Activated CD8-positive, alpha-beta memory T cell treated with anti-CD3 and anti-CD28 coated beads, Interleukin-2, amount 10 ng/mL, durations not matched to agents 7 days and 5 days (primary cell): ENCODE measurements at places on chromosomes 3 and 15. TPM values are rescaled to one million over a fixed set of nuclear protein-coding genes. Genes with fewer than 3 reads are reported as not detected.

The SLC15A2 gene
- total RNA-seq = 4.8 TPM

The GCSAM gene
- total RNA-seq = 9.5 TPM

The PIK3CB gene
- 7.1 TPM for total RNA-seq

The TRIM42 gene
- not detected for total RNA-seq

The CCDC39 gene
- total RNA-seq = not detected

The CPN2 gene
- not detected for total RNA-seq

The C2CD4B gene
- total RNA-seq = 0.23 TPM

The DUOXA2 gene
- not detected for total RNA-seq

The LIPH gene
- not detected for total RNA-seq

The CLSTN2 gene
- not detected for total RNA-seq

The SLC12A1 gene
- total RNA-seq = not detected

The PATL2 gene
- 38.4 TPM for total RNA-seq

The LRTM1 gene
- total RNA-seq = not detected

The NANOGP8 gene
- total RNA-seq = not detected

The PAQR9 gene
- total RNA-seq = not detected

The CPNE9 gene
- total RNA-seq = not detected

The CHST14 gene
- 12.6 TPM for total RNA-seq

The ZNF620 gene
- total RNA-seq = 5.7 TPM

The SPRED1 gene
- 0.06 TPM for total RNA-seq

The MESD gene
- 27.6 TPM for total RNA-seq
